ENCODE measurements at places on chromosomes 1 and 21. TPM values are rescaled to one million over a fixed set of nuclear protein-coding genes. Genes with fewer than 3 reads are reported as not detected.

The GRIK1 gene
- not detected for total RNA-seq

The BMP8A gene
- total RNA-seq: 0.13 TPM

The MTARC1 gene
- total RNA-seq: 8.0 TPM

The LCE1F gene
- not detected for total RNA-seq

The LYPD8 gene
- total RNA-seq: 0.12 TPM

The PCP4L1 gene
- total RNA-seq: 0.10 TPM

The KDF1 gene
- 0.12 TPM for total RNA-seq

The ID3 gene
- total RNA-seq: 415 TPM

The ITLN2 gene
- total RNA-seq: 0.57 TPM

The TMPRSS2 gene
- total RNA-seq: not detected

The EPHA8 gene
- total RNA-seq: 0.09 TPM

The FASLG gene
- total RNA-seq: not detected

The TRABD2B gene
- total RNA-seq: 2.1 TPM

The FAM167B gene
- 0.33 TPM for total RNA-seq

The SPATA45 gene
- not detected for total RNA-seq

The RSPO1 gene
- total RNA-seq: 0.12 TPM
